ENCODE measurements at places on chromosomes 11 and 22. TPM values are rescaled to one million over a fixed set of nuclear protein-coding genes. Genes with fewer than 3 reads are reported as not detected.

GRCh38 chr22:31603081-31603525, 58.9 kb downstream of the PISD start:
- DNase-seq: no peak

DNA sequence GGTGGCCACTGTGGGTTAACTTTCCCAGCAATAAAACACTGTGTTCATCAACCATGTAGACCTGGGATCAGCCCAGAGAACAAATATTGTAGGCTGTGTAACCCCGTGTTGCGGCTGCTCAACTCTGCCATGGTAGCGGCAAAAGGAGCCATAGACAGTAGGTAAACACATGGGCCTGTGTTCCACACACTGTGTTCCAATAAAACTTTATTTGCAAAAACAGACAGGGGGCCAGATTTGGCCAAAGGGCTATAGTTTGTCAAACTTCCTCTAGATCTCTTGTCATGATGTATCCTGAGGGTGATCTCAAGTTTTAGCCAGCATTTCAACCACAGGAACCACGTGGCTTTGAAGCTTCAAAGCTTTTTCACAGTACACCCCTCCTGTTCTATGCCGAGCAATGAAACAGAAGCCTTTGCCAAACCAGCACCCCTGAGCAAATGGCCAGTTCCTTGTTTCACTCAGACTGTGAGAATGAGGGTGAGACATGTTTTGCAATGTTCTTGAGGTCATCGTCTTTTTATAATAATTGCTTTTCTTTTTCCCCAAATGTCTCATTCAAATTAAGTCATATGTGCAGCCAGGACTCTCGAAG, 49.9 kb upstream of the FADD start:
- no peak for DNase-seq

- no peak for DNase-seq
Observed at GRCh38 chr11:614021-614622, 1.6 kb downstream of the IRF7 start.

GRCh38 chr11:2700415-2701211, 819 bp upstream of the KCNQ1OT1 start:
- no peak for DNase-seq

DNA sequence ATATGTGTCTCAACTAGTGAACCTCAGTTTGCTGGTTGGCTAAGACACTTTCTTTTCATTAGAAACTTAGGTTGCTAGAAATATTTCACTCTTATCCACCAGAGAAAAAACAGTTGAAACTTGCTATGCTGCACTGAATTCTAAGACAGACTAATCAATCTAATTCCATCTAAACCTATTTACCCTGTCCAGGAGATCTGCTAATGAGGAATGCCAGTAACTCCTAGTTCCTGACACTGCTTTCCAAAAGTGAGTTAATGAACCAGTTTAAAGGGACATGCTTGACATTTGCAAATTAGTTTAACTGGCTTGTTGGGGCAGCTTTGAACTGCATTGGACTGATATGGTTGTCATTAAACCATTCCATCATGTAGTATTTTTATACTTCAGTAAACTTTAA, 258.5 kb downstream of the CNTN5 start:
- DNase-seq: no peak

DNA sequence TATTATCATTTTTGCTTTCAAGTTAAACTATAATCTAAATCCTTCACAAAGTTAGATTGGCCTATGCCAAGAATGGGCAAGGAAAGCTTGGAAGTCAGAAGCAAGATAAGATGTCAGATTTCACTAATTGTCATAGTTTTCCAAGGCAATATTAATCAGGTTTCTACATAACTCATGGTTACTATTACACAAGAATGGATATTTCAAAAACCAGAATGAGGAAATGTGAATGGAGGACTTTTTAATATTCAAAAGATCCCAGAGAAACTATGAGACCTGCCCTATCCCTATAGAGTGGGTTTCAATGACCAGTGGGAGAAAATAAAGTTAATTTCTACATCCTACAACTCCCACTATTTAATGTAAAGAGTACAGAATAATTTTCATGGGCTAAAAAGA, 203.2 kb downstream of the CASP12 start:
- no peak for DNase-seq

DNA sequence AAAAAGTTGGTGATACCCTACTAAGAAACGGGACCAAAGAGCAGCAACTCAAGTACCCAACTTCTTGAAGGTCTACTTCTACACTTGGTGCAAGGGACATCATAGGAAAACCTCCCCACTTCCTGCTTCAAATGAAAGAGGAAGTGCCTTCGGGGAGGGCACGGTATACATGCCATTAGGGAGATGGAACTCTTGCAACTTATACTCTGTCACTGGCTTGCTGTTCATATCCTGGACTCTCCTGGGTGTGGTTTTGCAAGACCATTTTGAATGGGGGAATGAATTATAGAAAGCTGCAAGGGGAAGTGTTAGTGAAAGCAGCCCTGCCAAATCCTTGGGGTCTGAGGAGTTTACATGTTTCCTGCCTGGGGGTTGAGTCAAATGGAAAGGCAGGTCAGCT, 41.9 kb downstream of the CSNK2A3 start:
- no peak for DNase-seq

DNA sequence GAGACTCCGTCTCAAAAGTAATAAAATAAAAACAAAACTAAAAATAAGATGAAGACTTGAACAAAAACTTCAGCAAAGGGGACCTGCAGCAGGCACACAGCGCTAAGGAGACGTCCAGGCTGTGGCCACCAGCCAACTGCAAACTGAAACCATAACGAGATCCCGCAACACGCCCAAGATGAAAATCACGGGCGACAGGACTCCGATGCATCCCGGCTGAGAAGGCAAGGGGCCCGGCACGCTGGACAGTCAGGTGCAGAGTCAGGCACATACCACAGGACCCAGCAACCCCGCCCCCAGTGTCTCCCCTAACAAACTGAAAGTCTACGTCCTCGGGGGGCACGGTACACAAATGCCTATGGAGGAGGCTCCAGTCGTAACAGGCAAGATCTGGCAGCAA, 9.2 kb downstream of the HRAS start:
- DNase-seq: no peak

The OTUB1 gene
- total RNA-seq: 53.6 TPM
